ENCODE measurements at places on chromosomes 12 and 14. TPM values are rescaled to one million over a fixed set of nuclear protein-coding genes. Genes with fewer than 3 reads are reported as not detected.

GRCh38 chr12:102939670-102940222 is 17.7 kb upstream of the ASCL1 start:
- no peak for DNase-seq

NUMB gene
- total RNA-seq, result 16.7 TPM

DNA sequence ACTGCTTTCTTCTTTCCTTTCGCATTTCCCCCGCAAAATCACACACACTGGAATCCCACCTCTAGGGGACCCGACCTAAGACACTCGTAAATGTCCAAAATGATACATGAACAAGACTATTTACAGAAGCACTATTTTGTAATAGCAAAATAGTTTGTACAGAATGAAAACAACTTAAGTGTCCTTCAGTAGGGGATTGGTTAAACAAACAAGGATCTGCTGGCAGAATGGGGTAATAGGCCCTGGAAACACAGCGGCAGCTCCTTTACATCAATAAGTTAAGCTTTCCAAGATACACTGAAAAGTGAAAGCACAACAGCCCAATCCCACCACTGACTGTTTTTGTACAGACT is 48.8 kb downstream of the LTBP2 start:
- no peak for DNase-seq

LBHD2 gene
- total RNA-seq, result not detected

TSPAN9 gene
- 18.5 TPM for total RNA-seq

GRCh38 chr14:35556548-35556947 is 22.6 kb downstream of the INSM2 start:
- no peak for DNase-seq

DNA sequence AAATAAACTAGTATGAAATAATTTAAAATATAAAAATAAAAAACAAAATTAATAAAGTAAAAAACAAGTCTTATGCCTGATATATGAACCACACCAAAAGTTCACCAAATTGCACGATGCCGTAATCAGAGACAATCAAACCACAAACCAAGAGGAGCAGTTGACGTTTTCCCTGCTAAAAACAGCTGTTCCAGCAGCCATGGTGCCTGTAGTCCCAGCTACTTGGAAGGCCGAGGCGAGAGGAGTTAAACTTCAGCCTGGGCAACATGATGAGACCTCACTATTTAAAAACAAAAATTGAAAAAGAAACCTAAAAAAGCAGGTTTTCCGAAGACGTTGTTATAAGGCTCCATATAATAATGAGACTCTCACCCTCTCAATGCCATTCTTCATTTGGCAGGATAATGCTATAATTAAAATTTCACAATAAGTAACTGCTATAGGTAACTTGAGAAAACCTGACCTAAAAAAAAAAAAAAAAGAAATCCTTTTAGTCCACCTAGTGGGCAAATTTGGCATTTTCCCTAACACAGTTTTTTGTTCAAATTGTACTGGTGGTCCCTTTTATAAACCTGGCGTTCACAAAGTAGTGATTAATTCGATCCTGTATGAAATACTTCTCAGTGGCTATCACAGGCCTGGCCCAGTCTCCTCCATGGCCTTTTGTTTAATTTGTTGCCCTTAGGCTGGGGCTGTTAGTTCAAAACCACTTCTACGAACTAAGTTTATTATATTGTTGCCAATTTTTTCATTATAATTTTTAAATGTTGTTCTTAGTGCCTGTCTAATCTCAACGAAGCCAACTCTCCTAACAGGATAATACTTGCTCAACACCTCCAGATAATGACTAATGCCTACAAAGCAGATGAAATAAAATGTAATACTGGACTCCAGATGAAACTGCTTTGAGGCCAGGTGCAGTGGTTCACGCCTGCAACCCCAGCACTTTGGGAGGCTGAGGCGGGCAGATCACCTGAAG is 62.1 kb downstream of the TNFAIP2 start:
- DNase-seq, result peak; percentile 56

ABHD4 gene
- 3.5 TPM for total RNA-seq

GRCh38 chr12:78918268-78918667 is 53.7 kb downstream of the SYT1 start:
- no peak for DNase-seq

- DNase-seq, result no peak
Observed at GRCh38 chr12:43154498-43155045, 397.4 kb downstream of the ADAMTS20 start.

- DNase-seq, result peak; percentile 71
Observed at GRCh38 chr12:115044073-115044472, 360.1 kb upstream of the TBX3 start.

KRT77 gene
- total RNA-seq, result not detected

DNA sequence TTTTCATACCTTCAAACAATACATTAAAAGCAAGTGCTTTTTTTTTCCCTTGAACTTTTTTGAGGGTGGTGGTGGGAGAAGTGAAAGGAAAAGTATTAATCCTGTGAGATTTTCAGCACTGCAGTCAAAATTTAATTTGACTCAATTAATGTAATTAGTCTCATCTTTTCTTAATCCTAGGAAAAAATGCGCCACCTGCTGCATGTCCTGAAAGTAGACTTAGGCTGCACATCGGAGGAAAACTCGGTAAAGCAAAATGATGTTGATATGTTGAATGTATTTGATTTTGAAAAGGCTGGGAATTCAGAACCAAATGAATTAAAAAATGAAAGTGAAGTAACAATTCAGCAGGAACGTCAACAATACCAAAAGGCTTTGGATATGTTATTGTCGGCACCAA is 52.2 kb downstream of the SPATA7 start:
- no peak for DNase-seq

NYNRIN gene
- total RNA-seq, result 0.03 TPM

DNA sequence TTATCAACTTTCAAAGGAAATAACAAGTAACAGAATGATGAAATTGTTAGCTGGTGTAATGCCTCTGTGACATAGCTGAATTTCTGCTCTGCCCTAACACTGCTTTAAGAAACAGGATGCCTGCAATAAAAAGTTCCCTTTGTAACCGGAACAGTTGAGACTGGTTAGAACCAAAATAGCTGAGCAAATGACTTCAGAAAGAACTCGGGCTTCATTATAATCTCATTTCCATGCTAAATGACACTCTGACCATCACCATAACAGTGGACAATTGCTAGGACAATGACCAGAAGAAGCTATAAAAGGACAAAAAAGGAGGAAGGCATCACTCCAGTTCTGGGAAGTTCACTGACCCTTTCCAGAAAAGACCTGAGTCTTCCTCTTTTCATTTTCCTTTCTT is 23.5 kb upstream of the PYGL start:
- no peak for DNase-seq

MAX gene
- total RNA-seq, result 83.7 TPM

GRCh38 chr12:1798641-1799020 is 21.7 kb upstream of the LRTM2 start:
- no peak for DNase-seq

- DNase-seq, result no peak
Observed at GRCh38 chr14:79831195-79831892, 380.0 kb downstream of the DIO2 start.

SALL2 gene
- total RNA-seq, result 0.03 TPM

OR11H12 gene
- total RNA-seq, result not detected

DNA sequence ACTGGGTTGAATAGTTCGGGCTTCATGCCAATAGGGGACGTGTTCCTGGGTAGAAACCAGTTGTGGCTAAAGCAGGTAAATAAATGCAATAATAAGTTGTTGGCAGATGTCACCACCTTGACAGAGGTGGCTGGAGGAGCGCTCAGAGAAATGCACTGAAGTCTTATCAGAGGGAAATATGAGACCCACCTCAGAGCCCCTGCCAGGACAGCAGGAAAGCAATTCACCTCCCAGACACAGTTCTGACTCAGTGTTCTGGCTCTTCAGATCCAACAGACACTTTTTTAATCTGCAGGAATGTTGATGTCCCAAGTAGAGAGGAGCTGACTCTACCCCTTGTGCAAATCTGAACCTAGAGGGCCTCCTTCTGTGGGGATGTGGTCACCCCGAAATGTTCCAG is 687.1 kb upstream of the FBXO33 start:
- DNase-seq, result no peak

DNA sequence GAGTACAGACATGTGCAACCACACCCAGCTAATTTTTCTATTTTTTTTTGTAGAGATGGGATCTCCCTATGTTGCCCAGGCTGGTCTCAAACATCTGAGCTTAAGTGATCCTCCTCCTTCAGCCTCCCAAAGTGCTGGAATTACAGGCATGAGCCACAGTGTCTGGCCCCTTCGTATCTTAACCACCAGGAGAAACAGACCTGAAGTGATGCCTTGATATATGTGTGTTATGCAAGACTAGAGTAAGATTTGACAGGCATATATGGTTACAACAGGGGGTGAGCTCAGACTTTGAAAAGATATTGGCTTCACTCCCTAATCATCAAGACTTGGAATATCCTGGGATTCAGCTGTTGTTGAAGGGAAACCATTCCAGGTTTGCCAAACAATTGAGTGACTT is 10.7 kb upstream of the GALNT6 start:
- DNase-seq, result no peak

NTF3 gene
- not detected for total RNA-seq

DNA sequence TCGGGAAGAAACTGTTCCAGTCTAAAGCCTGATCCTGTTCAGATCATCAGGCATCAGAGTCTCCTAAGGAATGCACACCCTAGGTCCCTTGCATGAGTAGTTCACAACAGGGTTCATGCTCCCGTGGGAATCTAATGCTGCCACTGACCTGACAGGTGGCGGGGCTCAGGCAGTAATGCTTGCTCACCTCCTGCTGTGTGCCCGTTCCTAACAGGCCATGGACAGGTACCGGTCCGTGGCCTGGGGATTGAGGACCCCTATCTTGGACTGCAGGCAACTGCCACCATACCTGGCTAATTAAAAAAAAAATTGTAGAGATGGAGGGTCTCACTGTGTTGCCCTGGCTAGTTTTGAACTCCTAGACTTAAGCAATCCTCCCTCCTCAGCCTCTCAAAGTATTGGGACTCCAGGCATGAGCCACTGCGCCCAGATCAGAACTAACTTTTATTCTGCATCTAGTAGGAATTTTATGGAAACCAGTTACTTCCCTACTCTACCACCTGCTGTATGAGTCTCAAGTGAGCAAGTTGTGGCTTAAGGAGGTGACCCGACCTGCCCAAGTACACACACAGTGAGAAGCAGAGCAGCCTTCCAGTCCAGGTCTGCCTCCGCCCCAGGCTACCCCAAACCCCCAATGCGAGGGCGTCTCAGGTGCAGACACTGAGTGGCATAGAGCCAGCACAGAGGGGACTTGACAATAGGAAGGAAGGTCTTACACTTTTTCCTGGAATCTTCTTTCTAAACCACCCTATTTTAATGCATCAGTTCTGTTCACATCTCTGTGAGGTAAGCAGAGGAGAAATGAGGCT is 2.5 kb upstream of the PAPLN start:
- no peak for DNase-seq

DNA sequence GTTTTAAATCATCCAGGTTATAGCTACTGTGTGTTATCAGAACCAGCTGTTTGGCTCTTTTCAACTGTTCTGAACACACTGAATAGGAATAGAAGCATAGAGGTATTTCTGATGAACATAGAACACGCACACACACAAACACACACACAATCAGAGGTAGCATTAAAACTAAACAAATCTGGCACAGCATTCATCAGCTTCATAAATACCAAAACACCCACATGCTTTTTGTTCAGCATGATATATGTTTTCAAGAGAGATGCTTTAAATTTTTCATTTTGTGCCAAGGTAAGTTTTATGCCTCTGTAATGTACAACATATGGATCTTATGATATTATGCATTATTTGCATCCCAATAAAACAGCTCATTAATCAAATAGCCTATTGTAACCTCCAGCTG is 208.6 kb downstream of the GALC start:
- DNase-seq, result no peak

KRT2 gene
- not detected for total RNA-seq

GRCh38 chr14:105323663-105324062 is 9.1 kb downstream of the PACS2 start:
- DNase-seq, result no peak

GRCh38 chr12:114409852-114410600 is 4.1 kb upstream of the TBX5 start:
- no peak for DNase-seq

ITGA7 gene
- total RNA-seq, result 1.3 TPM

DNA sequence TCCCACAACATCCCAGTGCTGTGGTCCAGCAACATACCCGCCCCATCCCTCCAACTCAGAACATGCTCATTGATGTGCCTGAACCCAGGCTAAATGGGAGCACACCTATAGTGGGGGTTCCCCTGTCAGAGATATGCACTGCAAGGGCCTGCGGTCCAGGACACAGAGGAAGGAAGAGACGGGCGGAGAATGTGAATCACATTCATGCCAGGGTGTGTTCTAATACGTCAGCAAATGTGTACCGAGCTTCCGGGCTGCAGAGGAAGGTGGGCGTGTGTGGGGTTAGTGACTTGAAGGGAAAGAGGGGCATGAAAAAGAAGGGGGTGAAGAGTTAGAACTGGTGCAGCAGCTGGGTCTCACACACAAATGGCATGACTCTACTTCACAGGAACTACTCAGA is 83.7 kb downstream of the DPF3 start:
- DNase-seq, result no peak

RD3L gene
- not detected for total RNA-seq

Data from HT1080 (cell line).